ENCODE measurements at places on chromosomes 16 and 17. TPM values are rescaled to one million over a fixed set of nuclear protein-coding genes. Genes with fewer than 3 reads are reported as not detected.

ABCC6 gene
- total RNA-seq: 0.63 TPM

TERB1 gene
- total RNA-seq: 0.08 TPM

ATP1B2 gene
- not detected for total RNA-seq

OR4D1 gene
- total RNA-seq: not detected

GRCh38 chr16:25750488-25751216, 58.9 kb downstream of the HS3ST4 start:
- DNase-seq: no peak

DNA sequence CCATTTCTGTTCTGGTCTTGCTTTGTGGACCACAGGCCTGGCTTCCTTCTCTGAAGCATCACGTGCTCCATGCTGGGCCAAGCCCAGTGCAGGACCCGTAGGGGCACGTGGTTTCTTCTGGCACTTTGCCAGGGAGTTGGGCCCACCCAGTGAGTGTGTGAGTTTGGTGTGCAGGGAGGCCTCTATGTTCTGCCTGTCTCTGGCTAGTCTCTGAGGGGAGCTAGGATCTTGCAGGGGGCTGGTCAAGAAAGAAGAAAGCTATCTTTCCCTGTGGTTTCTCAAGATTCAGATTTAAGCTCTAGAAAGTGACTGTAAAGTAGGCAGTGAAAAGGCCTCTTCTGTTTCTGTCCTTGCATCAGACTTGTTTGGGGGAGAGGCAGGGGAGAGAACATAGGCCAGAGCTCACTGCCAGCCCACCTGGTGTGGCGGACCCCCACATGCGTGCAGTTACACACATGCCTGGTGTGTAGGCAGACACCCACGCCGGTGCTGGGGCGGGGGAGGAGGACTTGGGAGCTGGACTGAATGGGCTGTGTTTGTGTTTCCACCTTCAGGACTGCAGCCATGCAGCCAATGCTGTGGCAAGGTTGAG, 11.8 kb downstream of the LASP1 start:
- DNase-seq: peak; percentile 90

DNA sequence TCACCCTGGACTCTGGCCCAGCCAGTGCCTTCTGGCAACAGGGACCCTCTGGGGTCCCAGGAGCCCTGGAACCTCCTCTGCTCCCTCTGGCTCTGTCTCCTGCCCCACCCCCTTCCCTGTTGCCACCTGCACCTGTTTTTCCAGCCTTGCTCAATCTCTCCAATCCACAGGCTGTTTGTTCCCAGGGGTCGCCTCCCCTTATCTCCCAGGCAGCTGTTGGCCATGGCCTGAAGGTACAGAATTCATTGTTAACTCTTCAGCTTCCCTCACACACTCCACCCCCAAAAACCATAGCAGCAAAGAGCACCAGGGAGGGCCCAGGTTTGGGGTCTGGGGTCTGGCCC, 39.3 kb upstream of the TOB1 start:
- DNase-seq: no peak

DNA sequence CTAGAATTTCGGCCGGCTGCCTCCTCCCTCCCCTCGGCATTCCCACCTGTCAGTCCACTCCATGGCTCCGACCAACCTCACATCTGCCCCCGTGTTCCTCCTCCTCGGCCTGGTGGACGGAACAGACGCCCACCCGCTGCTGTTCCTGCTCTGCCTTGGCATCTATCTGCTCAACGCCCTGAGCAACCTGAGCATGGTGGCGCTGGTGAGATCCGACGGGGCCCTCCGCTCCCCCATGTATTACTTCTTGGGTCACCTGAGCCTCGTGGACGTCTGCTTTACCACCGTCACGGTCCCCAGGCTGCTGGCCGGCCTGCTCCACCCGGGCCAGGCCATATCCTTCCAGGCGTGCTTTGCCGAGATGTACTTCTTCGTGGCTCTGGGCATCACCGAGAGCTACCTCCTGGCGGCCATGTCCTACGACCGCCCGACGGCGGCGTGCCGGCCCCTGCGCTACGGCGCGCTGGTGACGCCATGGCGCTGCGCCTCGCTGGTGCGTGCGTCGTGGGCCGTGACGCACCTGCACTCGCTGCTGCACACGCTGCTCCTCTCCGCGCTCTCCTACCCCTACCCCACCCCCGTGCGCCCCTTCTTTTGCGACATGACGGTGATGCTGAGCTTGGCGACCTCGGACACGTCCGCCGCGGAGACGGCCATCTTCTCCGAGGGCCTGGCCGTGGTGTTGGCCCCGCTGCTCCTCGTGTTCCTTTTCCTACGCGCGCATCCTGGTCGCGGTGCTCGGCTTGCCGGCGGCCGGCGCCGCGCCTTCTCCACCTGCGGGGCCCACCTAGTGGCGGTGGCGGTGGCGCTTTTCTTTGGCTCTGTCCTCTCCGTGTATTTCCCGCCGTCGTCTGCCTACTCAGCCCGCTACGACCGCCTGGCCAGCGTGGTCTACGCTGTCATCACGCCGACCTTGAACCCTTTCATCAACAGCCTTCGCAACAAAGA, at the start of gene OR3A2:
Gene OR3A2, minus strand, starts transcription at position 440 of the 948 bp plus-strand sequence.
- DNase-seq: no peak

DNA sequence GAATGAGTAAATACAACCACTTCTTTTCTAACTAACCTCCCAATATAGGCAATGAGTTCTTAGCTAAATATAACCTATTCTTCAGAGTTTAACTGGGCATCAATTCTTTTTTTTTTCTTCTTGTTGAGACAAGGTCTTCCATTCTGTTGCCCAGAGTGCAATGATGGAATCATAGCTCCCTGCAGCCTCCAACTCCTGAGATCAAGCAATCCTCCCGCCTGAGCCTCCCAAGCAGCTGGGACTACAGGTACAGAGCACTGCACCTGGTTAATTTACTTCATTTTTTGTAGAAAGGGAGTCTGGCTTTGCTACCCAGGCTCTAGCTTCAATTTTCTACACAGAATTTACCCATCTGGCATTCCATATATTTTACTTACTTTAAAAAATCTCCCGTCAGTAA, 1.1 kb downstream of the METTL16 start:
- DNase-seq: no peak

DNA sequence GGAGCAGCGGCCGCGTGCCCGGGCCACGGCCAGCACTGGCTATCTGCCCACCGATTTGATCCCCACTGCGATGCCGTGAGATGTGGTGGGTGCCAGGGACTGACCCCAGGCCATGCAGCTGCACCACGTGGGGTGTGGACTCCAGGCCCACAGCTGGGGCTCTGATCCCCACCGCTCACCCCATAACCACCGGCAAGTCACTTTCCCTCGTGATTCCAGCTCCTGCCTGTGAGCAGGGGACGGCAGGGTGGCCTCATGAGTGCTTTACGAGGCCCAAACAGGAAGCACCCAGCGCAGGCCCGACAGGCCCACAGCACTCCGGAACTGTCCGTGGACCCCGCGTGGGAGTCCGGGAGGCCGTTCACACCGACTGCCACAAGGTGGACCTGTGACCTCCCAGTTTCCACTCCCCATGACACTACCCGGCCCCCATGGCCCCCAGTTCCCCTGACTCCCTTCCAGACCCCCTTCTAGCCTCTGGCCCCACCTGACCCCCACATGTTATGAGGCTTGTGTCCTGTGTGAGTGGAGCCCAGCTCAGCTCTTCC, 616 bp downstream of the PTX4 start:
- no peak for DNase-seq

DNA sequence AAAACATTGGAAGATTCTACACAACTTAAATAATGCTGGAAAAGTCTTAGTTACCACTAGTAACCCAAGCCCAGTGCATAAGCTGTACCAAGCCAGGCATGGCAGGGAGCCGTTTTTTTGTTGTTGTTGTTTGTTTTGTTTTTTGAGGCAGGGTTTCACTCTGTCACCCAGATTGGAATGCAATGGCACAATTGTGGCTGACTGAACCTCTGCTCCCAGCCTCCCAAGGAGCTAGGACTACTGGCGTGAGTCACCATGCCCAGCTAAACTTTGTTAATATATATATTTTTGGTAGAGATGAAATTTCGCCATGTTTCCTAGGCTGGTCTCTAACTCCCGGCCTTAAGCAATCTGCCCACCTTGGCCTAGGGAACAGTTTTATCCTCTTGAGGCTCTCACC, 564 bp upstream of the TMIGD1 start:
- no peak for DNase-seq

GRCh38 chr16:17921357-17921978, 415.1 kb downstream of the NPIPA8 start:
- peak; percentile 7 for DNase-seq

GRCh38 chr17:61700252-61700651, 109.2 kb upstream of the NACA2 start:
- DNase-seq: no peak

DNA sequence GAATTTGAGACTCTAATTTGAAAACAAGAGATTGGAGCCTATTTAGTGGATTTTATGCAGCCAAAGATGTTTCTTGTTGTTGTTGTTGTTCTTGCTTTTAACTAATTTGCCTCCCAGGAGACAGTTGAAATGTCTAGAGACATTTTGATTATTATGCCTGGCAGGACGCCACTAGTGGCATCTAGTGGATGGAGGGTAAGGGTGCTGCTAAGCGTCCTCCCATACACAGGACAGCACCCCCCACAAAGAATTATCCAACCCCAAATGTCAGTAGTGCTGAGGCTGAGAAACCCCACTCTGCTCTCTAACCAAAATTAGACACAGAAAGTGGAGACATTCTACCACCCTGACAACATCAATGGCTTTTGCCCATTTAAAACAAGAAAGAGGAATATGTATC, 15.4 kb upstream of the HSBP1 start:
- no peak for DNase-seq

GRCh38 chr17:31587462-31587861, 196.0 kb downstream of the RAB11FIP4 start:
- DNase-seq: no peak

DNA sequence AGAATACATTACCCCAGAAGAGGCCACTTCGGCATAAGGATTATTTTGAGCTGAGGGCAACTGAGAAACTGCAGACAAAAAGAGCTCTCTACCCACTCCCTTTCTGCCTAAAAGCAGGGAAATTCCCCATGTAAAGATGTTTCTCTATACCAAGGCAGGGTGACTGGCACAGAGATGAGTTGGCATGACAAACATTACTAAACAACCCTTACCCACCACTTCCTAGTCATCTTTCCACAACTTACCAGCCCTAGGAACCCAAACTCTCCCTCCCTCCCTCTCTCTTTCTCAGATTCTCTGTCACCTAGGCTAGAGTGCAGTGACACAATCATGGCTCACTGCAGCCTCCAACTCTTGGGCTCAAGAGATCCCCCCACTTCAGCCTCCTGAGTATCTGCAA, 68.6 kb downstream of the EMP2 start:
- DNase-seq: no peak

- peak; percentile 36 for DNase-seq
Observed at GRCh38 chr17:2828397-2829038, 32.3 kb downstream of the RAP1GAP2 start.

- peak; percentile 25 for DNase-seq
Observed at GRCh38 chr17:35749560-35750412, 3.3 kb downstream of the GAS2L2 start.

DNA sequence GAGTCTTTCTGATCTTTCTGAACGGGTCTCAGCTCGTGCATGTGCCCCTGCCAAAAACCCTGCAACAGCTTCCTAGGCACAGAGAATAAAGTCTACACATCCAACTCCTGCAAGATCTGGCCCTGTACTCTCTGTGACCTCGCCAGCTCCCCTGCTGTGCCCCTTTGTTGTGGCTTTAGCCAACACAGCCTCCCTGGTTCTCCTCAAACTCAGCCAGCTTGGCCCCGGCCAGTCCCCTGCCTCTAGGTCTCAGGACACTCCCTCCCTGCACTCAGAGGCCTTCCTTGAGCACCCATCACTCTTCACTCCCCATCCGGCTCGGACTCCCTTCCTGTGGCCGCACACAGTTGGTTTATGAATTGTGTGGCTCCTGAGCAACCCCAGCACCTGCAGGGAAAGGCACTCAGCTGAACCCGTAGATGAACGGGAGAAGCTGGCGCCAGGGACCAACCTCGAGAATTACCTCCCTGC, 1.4 kb downstream of the CEP131 start:
- no peak for DNase-seq

GRCh38 chr16:63938661-63939060, 1183.2 kb downstream of the CDH11 start:
- no peak for DNase-seq

GRCh38 chr16:84138824-84139627, 6.0 kb downstream of the HSDL1 start:
- peak; percentile 51 for DNase-seq

All from fibroblast of the aortic adventitia (primary cell).